ENCODE measurements at places on chromosomes 4 and X.

- DNase-seq, result no peak
Measured at GRCh38 chrX:25079020-25079419, 63.3 kb upstream of the ARX start.

- DNase-seq, result no peak
Measured at GRCh38 chr4:65538571-65538970, 131.7 kb downstream of the EPHA5 start.

GRCh38 chr4:7315935-7316334 is 118.8 kb downstream of the PSAPL1 start:
- no peak for DNase-seq

DNA sequence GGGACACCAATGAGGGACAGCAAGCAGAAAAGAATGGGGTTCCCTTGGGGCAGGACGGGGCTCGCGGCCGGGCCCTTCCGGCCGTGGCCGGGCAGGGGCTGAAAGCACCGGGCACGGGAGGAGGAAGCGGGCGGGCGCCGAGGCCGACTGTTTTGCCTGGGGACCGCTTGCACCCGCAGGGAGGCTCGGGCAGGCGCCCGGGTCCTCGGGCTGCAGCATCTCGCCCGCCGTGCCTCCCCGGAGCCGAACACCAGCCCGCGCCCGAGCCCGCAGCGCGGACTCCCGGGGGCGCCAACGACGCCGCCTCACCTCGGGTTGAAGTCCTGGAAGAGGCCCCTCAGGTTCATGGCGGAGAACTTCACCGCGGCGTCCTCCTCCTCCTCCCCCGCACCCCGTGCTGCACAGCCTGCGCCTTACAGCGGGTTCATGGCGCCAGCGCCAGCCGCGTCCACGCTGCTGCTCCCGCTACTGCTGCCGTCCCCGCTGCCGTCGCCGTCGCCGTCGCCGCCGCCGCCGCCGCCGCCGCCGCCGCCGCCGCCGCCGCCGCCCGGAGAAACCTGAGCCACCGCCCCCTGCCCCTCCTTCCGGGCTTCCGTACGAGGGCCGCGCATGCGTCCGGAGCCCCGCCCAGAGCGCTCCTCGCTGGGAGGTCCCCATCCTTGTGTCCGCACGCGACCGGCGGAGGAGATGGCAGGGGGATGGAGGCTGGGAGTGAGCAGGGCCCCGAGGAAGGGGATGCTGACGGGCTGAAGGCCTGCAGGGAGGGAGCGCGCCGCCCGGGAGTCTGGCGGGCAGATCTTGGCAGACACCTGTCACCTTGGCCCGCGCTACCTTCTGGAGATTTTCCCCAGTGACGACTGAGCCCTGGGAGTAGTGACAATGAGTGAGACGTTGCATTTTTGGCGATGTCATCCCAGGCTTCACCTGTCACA is at the start of gene TMEM185A:
TSS of gene TMEM185A (minus strand) at position 559 of the 932 bp plus-strand sequence. CDS start at position 347, 212 bp downstream.
- DNase-seq, result peak; percentile 51

GRCh38 chr4:57113870-57114269 is 3.7 kb upstream of the IGFBP7 start:
- no peak for DNase-seq

Data from stimulated activated CD8-positive, alpha-beta memory T cell treated with anti-CD3 and anti-CD28 coated beads, Interleukin-2, amount 100 ng/mL, for 1 hour (primary cell).